ENCODE measurements at places on chromosomes 7 and 10. TPM values are rescaled to one million over a fixed set of nuclear protein-coding genes. Genes with fewer than 3 reads are reported as not detected.

GRCh38 chr10:101141616-101142532 lies 10.8 kb downstream of the TLX1 start:
- DNase-seq, result peak; percentile 39

LIPN gene
- polyA plus RNA-seq, result not detected

GPRIN2 gene
- polyA plus RNA-seq, result 0.24 TPM

- DNase-seq, result peak; percentile 39
Measured at GRCh38 chr10:98414932-98415730, at the start of gene PYROXD2. Gene PYROXD2 (minus strand): TSS chr10:98415182. CDS start chr10:98415135, 47 bp downstream.
